ENCODE measurements at places on chromosomes 12 and 14. TPM values are rescaled to one million over a fixed set of nuclear protein-coding genes. Genes with fewer than 3 reads are reported as not detected.

The KCTD10 gene
- total RNA-seq: 101 TPM

The SLC5A8 gene
- total RNA-seq: not detected

The CELA1 gene
- not detected for total RNA-seq

The MSRB3 gene
- 96.9 TPM for total RNA-seq

The CCDC177 gene
- total RNA-seq: not detected

The B4GALNT3 gene
- total RNA-seq: under 0.01 TPM

The CPNE6 gene
- not detected for total RNA-seq

The ZFYVE21 gene
- 60.4 TPM for total RNA-seq
